HS-27A (cell line): ENCODE measurements at places on chromosomes 12 and 14.

GRCh38 chr12:121676190-121676589 lies 6.7 kb upstream of the MORN3 start:
- DNase-seq: no peak

GRCh38 chr14:101120641-101121507 lies 217.4 kb upstream of the RTL1 start:
- DNase-seq: no peak

- DNase-seq: peak; percentile 8
Observed at GRCh38 chr14:76546426-76547221, 170.7 kb downstream of the ESRRB start.

DNA sequence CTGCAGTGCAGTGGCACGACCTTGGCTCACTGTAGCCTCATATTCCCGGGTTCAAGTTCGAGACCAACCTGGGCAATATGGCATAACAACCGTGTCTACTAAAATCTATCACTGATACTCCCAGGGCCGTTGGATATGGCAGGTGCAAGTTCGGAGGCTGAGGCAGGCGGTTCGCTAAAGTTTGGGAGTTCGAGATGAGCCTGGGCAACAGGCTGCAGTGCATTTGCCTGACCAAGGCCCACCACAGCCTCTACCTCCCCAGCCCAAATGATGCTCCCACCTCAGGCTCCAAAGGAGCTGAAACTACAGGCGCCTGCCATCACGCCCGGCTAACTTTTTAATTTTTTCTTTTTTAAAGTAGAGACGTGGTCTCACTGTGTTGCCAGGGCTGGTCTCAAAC lies 177.1 kb upstream of the ALG10B start:
- no peak for DNase-seq

DNA sequence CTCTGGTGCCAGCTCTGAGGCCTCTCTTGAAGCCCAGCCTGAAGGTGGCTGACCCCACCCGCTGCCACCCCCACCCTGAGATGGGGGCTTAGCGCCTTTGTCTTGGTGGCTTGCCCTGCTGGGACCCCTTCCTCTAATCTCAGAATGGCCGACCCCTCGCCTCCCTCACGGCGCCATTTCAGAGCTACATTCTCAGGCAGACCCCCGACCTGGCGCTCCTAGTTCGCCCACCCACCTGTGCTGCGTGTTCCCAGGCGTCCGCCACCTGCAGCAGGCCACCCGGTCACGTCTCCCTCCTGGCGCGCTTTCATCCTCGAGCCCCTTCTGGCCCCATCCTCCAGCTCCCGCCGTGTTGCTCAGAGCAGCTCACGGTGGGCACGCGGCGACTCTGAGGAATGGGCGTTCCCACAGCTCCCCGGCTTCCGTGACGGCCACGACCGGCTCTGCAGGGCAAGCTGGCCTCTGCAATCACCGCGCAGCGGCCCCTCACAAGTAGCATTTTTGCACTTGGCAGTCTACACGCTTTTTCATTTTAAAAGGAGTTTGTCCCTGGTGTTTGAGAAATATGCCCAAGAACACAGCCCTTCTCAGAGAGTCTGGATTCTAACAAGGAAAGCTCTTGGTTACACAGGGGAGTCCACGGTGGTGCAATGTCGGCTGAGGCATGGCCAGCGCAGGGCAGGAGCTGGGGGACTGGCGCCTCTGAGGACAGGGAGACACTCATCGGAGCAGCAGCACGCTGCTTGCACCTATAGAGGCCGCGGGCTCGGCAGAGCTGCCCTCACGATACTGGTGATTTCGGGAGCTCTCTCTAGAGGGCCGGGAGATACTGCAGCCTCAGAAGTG lies 105.7 kb upstream of the C14orf180 start:
- no peak for DNase-seq

GRCh38 chr12:125418902-125419564 lies 353.8 kb downstream of the AACS start:
- no peak for DNase-seq

DNA sequence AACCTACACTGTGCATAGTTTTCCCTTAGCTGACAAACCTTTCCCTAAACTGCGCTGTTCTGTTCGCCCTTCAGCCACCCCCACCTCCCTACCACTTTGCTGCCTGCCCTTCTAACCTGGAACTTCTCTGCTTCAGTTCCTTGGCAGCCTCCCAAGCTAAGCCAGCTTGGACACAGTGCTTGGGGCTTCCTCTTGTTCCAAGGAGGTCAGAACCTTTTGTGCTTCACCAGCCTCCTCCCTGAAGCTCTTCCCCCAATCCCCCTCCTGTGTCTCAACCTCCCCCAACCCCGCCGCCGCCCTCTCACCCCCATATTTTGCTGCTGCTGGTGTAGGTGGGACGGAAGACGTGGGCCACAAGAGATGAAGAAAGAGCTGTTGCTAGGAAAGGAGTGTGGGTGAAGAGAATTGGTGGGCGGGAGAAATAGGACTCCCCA lies 8.1 kb upstream of the RIC8B start:
- no peak for DNase-seq

- DNase-seq: no peak
Observed at GRCh38 chr12:123055281-123055766, 74.8 kb downstream of the ARL6IP4 start.

DNA sequence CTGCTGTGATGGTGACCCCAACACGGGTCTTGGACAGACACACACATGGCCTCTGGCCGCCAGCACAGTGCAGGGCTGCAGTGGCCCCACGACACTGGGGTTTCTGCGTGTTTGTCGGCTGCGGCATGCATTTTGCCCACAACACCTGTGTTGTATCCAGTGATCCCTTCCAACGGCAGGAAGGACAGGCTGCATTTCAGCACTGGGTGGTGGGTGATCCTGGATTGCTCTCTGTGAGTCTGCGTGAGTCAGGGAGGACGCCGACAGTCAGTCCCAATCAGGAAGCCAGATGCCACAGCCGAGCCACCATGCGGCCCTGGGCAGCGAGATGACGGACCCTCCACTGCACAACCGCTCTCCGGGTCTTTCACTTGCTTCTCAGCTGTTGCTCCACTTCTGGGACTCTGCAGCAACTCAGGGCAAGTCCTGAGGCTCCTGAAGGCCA lies 20.6 kb downstream of the LRTM2 start:
- DNase-seq: no peak

DNA sequence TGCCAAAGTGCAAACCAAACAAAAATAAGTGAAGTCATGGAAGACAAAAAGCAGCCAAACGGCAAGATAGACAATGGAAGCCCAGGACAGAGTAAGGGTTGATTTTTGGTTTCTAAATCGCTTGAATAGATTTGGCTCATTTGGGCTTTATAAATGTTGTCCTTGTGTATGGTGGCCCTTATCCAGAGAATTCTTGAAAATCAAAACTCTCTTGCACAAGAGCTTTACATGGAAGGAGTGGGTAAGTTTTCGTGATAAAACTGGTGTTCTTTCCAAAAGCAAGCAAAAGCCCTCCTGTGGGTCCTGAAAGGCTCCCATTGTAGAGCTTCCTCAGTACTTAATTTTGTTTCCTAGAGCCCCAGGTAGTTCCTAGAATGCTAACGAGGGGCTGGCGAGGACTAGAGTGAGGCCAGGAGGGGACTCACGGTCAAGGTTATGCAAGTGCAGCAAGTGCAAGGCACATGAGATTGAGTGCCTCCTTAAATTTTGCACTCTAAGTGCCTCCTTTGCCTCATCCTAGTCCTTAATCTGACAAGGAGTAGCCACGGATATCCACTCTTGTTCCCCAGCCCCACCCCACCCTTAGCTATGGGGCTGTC lies 4.1 kb downstream of the SIX6 start:
- no peak for DNase-seq

GRCh38 chr12:31324116-31324844 lies 1.7 kb downstream of the SINHCAF start:
- DNase-seq: peak; percentile 59

GRCh38 chr12:64252681-64253080 lies 30.6 kb upstream of the KICS2 start:
- DNase-seq: no peak

DNA sequence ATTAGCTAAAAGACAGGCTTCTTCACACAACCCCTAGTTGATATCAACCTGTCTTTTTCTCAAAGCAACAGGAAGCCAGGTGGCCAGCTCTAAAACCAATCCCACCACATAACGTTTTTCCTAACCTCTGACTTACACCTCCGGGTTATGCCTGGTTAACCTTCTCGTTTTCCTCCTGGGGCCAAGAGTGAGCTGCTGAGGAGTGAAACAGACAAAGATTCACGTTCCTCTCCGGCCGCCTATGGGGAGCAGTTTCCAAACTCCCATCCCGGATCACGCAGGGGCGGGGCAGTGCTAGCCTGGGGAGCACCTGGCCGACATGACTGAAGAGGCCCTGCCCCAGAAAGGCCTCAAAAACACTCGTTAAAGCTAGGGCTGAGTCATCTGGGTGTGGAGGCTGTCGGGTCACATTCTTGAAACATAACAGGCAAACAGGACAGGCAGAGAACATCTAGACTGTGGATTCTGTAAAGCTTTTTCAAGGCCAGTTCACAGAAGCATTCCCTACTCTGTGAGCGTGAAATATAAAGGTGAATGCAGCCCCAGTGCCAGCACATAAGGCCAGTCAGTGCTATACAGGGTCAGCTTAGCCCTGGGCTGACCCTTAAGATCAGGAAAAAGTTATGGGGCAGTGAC lies 25.9 kb upstream of the LGALS3 start:
- peak; percentile 91 for DNase-seq

GRCh38 chr14:46230540-46230939 lies 421.0 kb downstream of the RPL10L start:
- DNase-seq: no peak

DNA sequence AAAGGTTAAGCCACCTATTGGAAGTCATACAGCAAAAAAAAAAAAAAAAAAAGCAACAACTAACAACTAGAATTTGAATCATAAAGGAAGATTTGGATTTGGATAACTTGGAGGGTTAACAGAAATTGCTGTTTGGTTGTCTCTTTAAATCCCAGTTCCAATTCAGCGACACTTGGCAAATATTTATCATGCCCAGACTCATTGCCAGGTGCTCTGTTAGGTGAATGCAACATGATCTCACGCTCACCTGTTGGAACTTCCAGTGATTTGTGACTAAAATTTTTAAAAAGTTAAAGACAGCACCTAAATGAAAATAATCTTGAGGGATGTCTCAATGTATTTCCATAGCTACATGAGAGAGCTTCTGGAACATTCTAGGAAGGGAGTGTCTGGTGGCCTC lies 103.7 kb downstream of the TBX3 start:
- DNase-seq: no peak

GRCh38 chr12:10196210-10196609 lies 16.5 kb upstream of the GABARAPL1 start:
- no peak for DNase-seq

- DNase-seq: no peak
Observed at GRCh38 chr14:95049952-95050351, 107.4 kb downstream of the DICER1 start.

DNA sequence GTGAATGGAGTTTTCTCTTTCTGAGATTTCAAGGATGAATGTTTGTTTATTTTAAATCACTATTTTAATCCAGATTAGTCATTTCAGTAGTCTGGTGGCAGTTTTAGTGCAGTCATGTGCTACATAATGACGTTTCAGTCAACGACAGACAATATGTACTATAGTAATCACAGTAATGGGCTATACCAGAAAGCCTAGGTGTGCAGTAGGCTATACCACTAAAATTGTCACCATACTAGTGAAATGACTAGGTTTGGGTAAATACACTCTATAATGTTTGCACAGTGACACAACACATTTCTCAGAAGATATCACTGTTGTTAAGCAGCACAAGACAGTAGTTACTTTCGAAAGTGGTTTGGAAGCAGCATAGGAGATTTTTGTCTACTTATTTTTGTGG lies 203.1 kb downstream of the ETNK1 start:
- DNase-seq: no peak
